ENCODE measurements at places on chromosomes 13 and 19.

GRCh38 chr19:30916238-30916637 lies 433.0 kb downstream of the TSHZ3 start:
- H3K4me3 ChIP-seq: no peak overlapping the region
- no peaks in the 10 kb centered on the region for H3K4me1 ChIP-seq

GRCh38 chr13:60794751-60795150 lies 397.7 kb downstream of the TDRD3 start:
- no peak for DNase-seq
- no peaks in the 10 kb centered on the region for H3K27me3 ChIP-seq
- H3K36me3 ChIP-seq: no peaks in the 10 kb centered on the region
- no peaks in the 10 kb centered on the region for H3K4me1 ChIP-seq
- H3K27ac ChIP-seq: no peak overlapping the region
- no peak overlapping the region for H3K4me3 ChIP-seq

DNA sequence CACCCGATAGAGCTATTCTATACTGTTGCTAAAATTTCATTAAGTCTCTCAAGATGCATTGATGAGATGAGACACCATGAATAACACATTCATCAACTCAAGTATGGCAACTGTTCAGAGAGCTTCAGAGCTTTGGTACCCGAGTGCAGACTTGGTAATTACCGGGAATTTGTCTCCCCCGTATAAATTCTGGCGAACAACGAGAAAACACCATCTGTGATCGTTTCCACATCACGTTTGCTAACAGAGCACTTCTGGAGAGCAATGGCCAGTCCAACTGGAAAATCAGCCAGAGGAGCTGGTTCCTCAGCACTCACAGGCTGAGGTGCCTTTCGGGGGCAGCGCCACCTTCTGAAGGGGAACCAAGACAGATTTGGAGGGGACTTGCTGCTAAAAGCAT lies 40.2 kb downstream of the SUGP2 start:
- H3K4me1 ChIP-seq: no peaks in the 10 kb centered on the region
- no peaks in the 10 kb centered on the region for H3K27me3 ChIP-seq
- no peak overlapping the region for H3K27ac ChIP-seq
- H3K4me3 ChIP-seq: no peak overlapping the region
- H3K36me3 ChIP-seq: peaks cover 6% of the 10 kb centered on the region

- no peak overlapping the region for H3K4me3 ChIP-seq
- no peaks in the 10 kb centered on the region for H3K36me3 ChIP-seq
- H3K27me3 ChIP-seq: no peaks in the 10 kb centered on the region
- H3K4me1 ChIP-seq: no peaks in the 10 kb centered on the region
- DNase-seq: no peak
- H3K27ac ChIP-seq: no peak overlapping the region
These were observed 22.4 kb upstream of the RNASEH2B start for GRCh38 chr13:50887151-50887550.

DNA sequence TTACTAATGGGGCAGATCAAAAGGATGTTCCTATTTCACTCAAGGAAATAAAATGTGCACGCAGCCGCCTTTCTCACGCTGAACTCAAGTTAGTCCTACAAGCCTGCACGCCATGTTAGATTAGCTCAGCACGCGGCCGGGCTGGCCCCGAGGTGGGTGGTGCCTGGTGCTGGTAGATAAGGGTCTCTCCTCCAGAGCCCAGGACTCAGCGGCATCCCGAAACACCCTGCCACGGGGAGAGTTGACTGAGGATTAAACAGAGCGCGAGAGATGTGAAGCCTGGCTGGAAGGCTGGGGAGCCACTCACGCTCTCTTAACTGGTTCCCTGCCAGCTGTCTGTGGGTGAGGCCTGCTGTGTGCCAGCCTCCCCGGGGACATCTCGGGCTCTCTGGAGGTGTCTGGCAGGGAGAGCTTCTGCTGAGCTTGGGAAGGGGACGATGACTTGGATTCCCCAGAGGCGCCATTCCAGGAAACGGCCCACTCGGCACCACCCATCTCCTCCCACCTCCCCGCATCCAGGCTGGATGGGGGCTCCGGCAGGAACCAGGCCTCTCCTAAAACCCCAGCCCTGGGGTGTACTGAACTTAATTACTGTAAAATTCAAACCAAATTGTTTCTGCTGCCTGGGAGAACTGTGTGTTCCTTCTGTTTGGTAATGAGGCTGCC lies 122.2 kb downstream of the KDM4B start:
- H3K4me1 ChIP-seq: no peaks in the 10 kb centered on the region
- peak overlapping the region; percentile 19 for H3K27ac ChIP-seq
- H3K4me3 ChIP-seq: no peak overlapping the region
- no peaks in the 10 kb centered on the region for H3K27me3 ChIP-seq

- no peaks in the 10 kb centered on the region for H3K4me1 ChIP-seq
- no peak for DNase-seq
- H3K27me3 ChIP-seq: no peaks in the 10 kb centered on the region
- no peak overlapping the region for H3K4me3 ChIP-seq
- H3K36me3 ChIP-seq: no peaks in the 10 kb centered on the region
These were observed 11.4 kb downstream of the AKT2 start for GRCh38 chr19:40273469-40274360.

GRCh38 chr19:1483131-1483978 lies 4.3 kb upstream of the C19orf25 start:
- no peaks in the 10 kb centered on the region for H3K27me3 ChIP-seq
- no peak for DNase-seq
- H3K27ac ChIP-seq: no peak overlapping the region
- H3K36me3 ChIP-seq: no peaks in the 10 kb centered on the region
- no peaks in the 10 kb centered on the region for H3K4me1 ChIP-seq

GRCh38 chr13:63092456-63092855 lies 1676.8 kb upstream of the PCDH20 start:
- H3K27ac ChIP-seq: no peak overlapping the region
- peak; percentile 22 for DNase-seq
- H3K36me3 ChIP-seq: no peaks in the 10 kb centered on the region
- no peak overlapping the region for H3K4me3 ChIP-seq
- H3K27me3 ChIP-seq: no peaks in the 10 kb centered on the region

DNA sequence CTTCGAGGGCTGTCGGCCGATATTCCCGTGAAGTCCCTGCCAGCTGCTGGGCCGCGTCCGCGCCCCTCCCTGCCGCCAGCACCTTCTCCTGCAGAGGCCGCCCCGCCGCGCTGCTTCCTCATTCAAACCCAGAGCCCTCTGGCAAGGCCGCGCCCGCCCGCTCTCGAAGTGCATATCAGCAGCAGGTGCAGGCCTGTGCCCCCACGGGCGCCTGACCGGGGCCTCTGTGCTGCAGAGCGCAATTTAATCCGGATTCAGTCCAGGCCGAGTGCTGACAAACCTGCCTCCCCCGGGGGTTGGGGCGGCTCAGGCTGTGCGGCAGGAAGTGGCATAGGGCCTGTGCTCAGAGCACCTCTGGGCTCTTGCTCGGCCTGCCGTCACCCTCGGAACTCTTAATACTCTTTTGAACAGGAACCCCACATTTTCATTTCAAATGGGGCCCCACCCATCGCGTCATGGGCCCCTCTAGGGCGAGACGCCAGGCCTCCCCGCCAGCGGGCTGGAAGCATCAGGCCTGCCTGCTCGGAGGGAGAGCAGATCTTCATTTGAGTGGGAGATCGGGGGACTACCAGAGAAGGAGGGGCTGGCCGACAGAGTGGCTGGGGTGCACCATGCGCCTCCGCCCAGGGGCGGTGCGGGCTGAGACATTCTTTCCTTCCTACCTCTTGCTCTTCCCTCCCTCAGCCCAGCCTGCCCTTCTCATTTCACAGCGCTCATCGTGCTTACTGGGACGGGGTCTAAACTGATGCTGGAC lies 125.7 kb downstream of the TNFRSF19 start:
- no peaks in the 10 kb centered on the region for H3K4me1 ChIP-seq
- DNase-seq: no peak
- H3K4me3 ChIP-seq: no peak overlapping the region
- no peak overlapping the region for H3K27ac ChIP-seq
- H3K27me3 ChIP-seq: no peaks in the 10 kb centered on the region
- H3K36me3 ChIP-seq: no peaks in the 10 kb centered on the region

- no peak overlapping the region for H3K4me3 ChIP-seq
- H3K36me3 ChIP-seq: no peaks in the 10 kb centered on the region
- no peak for DNase-seq
- no peaks in the 10 kb centered on the region for H3K4me1 ChIP-seq
- no peaks in the 10 kb centered on the region for H3K27me3 ChIP-seq
These were observed 40.0 kb upstream of the KL start for GRCh38 chr13:32976056-32976805.

- no peaks in the 10 kb centered on the region for H3K36me3 ChIP-seq
- H3K27ac ChIP-seq: no peak overlapping the region
- no peaks in the 10 kb centered on the region for H3K27me3 ChIP-seq
- no peak overlapping the region for H3K4me3 ChIP-seq
- no peaks in the 10 kb centered on the region for H3K4me1 ChIP-seq
These were observed 174.4 kb upstream of the SPRY2 start for GRCh38 chr13:80515296-80515695.

GRCh38 chr19:19633711-19634515 lies 5.9 kb upstream of the LPAR2 start:
- DNase-seq: no peak
- no peak overlapping the region for H3K4me3 ChIP-seq
- H3K4me1 ChIP-seq: no peaks in the 10 kb centered on the region

- peak overlapping the region; percentile 99 for H3K27ac ChIP-seq
- H3K4me1 ChIP-seq: no peaks in the 10 kb centered on the region
- H3K36me3 ChIP-seq: no peaks in the 10 kb centered on the region
- H3K4me3 ChIP-seq: peak overlapping the region; percentile 74
These were observed 2.5 kb downstream of the ZC3H4 start for GRCh38 chr19:47111006-47111621.

- no peak overlapping the region for H3K27ac ChIP-seq
- no peaks in the 10 kb centered on the region for H3K4me1 ChIP-seq
- no peak for DNase-seq
- H3K36me3 ChIP-seq: no peaks in the 10 kb centered on the region
These were observed 309.5 kb upstream of the SGCG start for GRCh38 chr13:22871231-22871630.

GRCh38 chr19:17086834-17087233 lies 11.3 kb downstream of the MYO9B start:
- DNase-seq: no peak
- peaks cover 2% of the 10 kb centered on the region for H3K4me1 ChIP-seq
- H3K27me3 ChIP-seq: no peaks in the 10 kb centered on the region
- H3K36me3 ChIP-seq: no peaks in the 10 kb centered on the region

DNA sequence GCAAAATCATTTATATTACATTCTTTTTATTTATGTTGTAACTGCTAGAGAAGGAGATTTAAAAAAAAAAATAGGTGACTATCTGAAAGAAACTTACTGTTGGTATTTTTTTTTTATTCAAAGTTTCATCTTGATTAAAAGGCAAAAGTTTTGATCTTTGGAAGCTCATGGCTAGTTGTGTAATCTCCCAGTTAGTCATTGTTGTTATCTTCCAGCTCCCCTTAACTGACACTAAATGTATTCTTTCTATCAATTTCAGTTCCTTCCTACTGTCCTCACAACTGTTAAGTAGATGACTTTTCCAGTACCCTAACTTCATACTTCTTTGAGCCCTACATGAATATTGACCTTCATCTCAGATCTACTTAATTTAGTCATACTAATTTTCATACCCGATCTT lies 71.1 kb downstream of the PIBF1 start:
- H3K27ac ChIP-seq: no peak overlapping the region
- H3K27me3 ChIP-seq: no peaks in the 10 kb centered on the region
- no peak for DNase-seq
- no peak overlapping the region for H3K4me3 ChIP-seq

- no peaks in the 10 kb centered on the region for H3K4me1 ChIP-seq
- H3K27ac ChIP-seq: no peak overlapping the region
- DNase-seq: peak; percentile 87
- H3K27me3 ChIP-seq: no peaks in the 10 kb centered on the region
- H3K36me3 ChIP-seq: no peaks in the 10 kb centered on the region
- no peak overlapping the region for H3K4me3 ChIP-seq
These were observed 62.3 kb downstream of the KCNC3 start for GRCh38 chr19:50266896-50267295.

DNA sequence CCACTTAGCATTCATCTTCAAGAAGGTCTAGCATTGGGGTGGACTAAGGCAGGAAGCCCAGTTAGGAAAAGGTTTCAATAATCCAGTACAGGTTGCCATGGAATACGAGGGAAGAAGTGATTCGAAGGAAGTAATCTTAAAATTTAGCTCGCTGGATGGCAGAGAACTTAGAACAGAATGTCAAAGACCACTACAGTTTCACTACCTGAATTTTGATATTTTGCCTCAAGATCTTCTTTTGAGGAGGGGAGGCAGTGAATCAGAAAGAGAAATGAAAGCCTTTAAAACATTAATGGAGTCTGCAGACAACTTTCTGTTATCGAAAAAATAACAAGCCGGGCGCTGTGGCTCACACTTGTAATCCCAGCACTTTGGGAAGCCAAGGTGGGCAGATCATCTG lies 7.0 kb upstream of the RAB8A start:
- H3K36me3 ChIP-seq: peaks cover 4% of the 10 kb centered on the region
- no peaks in the 10 kb centered on the region for H3K4me1 ChIP-seq
- no peak for DNase-seq
- no peak overlapping the region for H3K4me3 ChIP-seq
- H3K27ac ChIP-seq: no peak overlapping the region

DNA sequence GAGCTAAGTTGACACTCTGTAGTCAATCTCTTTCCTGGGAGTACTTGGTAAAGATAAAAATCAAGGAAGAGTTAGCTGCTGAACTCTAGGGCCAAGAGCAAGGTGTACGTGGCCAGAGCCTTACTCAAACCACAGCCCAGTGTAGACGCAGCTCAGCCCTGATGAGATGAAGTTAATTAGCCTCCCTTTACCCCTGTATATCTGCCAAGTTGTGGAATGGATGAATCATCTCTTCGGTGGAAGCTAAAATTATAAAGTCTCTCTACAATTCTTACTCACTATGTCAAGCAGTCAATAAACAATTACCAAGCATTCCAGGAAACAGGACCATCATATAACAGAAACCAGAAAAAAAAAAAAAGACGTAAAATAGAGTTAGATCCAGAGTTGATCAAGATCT lies 146.9 kb upstream of the UFM1 start:
- no peak overlapping the region for H3K4me3 ChIP-seq
- H3K27me3 ChIP-seq: no peaks in the 10 kb centered on the region
- H3K36me3 ChIP-seq: no peaks in the 10 kb centered on the region
- DNase-seq: no peak

GRCh38 chr13:79406597-79406908 lies 498 bp upstream of the RBM26 start:
- H3K4me1 ChIP-seq: peaks cover 11% of the 10 kb centered on the region
- DNase-seq: no peak
- peak overlapping the region; percentile 98 for H3K4me3 ChIP-seq
- no peaks in the 10 kb centered on the region for H3K27me3 ChIP-seq
- H3K36me3 ChIP-seq: no peaks in the 10 kb centered on the region

GRCh38 chr13:79212064-79212619 lies 193.9 kb downstream of the RBM26 start:
- H3K4me1 ChIP-seq: no peaks in the 10 kb centered on the region
- no peaks in the 10 kb centered on the region for H3K36me3 ChIP-seq
- no peaks in the 10 kb centered on the region for H3K27me3 ChIP-seq
- no peak for DNase-seq
